ENCODE measurements at places on chromosomes 11 and 22.

GRCh38 chr11:122979815-122980595 is 1.6 kb downstream of the BSX start:
- no peak for DNase-seq

DNA sequence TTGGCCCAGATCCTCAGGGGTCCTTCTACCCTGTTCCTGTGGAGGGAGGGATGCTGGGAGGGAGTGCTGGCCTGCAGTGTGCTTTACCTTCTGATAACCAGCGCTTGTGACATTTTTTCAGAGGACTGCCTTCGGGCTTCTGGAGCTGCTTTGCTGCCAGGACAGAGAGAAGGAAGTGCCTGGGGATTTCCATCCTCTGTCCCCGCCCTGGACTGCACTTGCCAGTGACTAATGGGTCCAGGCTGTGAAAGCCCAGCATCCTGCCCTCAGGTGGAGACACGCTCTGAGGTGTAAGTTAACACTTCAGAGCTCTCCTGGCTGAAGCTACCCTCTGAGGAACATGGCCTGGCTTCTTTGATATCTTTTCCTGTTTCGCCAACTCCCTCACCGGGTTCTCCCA is 158.7 kb upstream of the SYT13 start:
- DNase-seq = no peak

GRCh38 chr11:83054904-83055380 is 16.8 kb downstream of the RAB30 start:
- DNase-seq = no peak

- no peak for DNase-seq
Measured at GRCh38 chr11:79201677-79202347, 239.0 kb downstream of the TENM4 start.

- no peak for DNase-seq
Measured at GRCh38 chr11:134476435-134477021, 64.5 kb upstream of the B3GAT1 start.

GRCh38 chr11:73218830-73219215 is 742 bp downstream of the P2RY2 start:
- no peak for DNase-seq

GRCh38 chr11:119673052-119673758 is 55.8 kb downstream of the NECTIN1 start:
- no peak for DNase-seq

DNA sequence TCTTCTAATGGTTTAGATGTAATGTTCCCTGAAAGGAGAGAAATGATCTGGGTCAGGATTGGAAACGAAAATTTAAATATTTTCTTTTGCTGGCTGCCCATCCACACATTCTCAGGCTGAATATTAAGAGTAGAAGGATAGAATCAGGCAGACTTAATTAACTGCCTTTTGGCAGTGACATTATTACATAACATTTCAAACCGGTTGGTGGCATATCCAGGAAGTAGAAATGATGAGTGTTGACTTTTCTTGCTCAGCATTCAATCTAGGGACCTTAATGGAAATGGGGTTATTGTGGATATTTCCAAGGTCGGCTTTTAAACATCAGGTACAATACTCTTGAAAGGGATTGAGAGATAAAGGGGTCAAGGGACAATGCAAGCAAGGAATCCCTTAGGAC is 677.4 kb upstream of the ARHGAP42 start:
- no peak for DNase-seq

DNA sequence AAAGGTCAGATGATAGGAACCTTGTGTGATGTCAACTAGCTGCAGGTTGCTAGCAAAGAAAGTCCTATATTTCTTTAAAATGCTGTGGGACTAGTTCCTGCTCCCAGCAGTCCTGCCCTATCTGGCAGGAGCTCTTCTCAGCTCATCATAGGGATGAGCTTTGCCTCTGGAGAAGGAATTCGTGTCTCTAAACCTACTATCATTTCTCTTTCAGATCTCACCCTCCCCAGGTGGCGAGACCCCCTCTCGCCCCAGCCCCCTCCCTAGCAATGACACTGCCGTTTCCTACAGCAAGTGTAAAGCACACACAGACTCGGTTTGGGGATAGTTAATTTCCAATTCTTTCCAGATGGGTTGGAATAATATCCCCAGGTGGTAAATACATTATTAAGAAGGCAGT is 533.3 kb downstream of the OPCML start:
- no peak for DNase-seq

GRCh38 chr11:62805961-62806441 is 761 bp upstream of the NXF1 start:
- no peak for DNase-seq

- no peak for DNase-seq
Measured at GRCh38 chr11:110450246-110450645, 20.5 kb downstream of the FDX1 start.

DNA sequence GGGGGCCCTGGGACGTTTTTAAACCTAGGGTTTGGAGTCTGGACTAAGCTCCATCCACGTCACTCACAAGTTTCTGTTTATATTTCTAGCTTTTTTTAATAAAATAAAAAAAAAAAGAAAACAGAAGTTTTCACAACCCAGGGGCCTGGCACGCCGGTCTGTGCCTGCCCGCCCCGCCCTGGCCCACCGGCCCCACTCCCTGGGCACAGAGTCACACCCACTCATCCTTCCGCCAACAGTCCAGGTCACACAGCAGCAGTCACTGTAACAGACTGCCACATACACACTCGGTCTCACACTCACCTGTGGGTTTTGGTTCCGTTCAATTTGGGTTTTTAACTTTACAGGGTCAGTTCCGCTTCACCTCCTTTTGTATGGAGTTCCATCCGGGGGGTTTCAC is 5.3 kb upstream of the ACR start:
- DNase-seq = no peak

DNA sequence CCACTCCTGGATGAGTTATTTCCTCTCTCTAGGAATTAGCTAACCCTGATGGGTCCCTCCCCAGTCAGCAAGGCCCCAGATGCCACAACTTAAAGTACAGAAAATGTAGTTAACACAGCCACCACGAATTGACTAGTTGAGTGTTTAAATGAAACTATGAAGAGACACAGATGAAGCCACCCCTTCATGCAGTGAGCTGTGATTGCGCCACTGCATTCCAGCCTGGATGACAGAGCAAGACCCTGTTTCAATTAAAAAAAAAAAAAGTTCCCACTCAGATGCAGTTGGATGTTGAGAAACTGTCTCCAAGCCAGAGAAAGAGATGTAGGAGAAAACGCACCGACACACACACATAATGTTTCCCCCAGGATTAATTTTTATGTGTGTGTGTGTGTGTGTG is 53.3 kb downstream of the SCN3B start:
- DNase-seq = no peak

DNA sequence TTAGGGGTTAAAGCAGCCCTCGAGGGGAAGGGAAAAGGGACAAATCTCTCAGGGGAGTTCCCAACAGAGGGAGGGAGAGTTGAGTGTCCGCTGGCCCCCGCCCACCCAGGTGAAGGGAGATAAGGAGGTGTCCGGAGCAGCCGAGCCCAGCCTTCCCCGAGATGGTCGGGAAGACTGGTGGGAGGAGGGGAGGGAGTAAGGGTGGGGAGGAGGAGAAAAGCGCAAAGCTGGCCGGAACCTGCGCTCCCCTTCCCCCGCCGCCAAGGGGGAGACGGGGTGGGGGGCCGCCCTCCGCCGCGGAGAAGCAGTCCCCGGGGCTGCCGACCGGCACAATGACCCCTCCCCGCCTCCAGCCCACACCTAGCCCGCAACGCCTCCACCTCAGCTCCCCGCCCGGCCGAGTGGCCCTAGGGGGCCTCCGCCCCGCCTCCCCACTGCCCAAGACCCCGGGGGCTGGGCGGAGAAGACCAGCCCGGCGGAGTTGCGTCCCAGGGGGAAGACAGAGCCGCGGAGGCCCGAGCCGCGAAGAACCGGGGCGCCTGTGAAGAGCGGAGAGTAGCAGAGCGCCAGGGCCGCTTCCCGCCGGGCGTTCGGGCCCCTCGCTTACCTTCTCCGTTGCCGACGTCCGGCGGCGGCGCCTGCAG is 479 bp downstream of the RSF1 start:
- peak; percentile 25 for DNase-seq
